Inflammatory macrophage (primary cell): ENCODE measurements at places on chromosomes 4 and X.

- DNase-seq = no peak
Measured at GRCh38 chr4:2354760-2355159, 63.7 kb downstream of the ZFYVE28 start.

DNA sequence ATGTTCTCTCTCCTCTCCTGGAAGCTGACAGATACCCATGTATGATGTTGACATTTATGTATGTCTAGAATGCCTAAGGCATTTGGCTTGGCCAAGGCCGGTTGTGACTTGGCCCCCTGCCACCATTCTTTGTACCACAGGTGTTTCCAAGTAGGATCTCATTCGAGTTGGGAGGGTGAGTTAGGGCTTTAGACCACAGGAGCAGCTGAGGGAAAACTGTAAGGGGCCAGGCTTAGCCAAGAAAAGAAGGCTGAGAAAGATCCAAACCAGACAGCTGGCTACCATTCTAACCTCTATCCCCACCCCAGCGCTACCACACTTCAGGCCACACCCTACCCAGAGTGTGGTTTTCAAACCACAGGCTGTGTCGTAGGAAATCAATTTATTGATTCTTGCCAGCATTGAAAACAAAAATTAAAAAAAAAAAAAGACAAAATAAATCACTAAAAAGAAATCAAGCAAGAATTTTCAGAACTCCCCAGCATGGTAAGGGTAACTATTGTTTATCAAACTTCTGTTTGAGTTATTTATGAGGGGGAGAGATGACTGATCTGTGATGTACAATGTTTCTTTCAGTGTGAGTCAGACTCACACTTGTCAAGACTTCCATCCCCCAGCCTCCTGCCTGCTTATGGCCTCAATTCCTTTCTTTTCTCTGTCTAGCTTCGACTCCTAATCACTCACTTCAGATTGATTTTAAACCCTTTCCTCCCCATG lies 9.9 kb downstream of the TMSB4X start:
- DNase-seq = no peak

GRCh38 chr4:153877898-153878297 lies 89.0 kb upstream of the SFRP2 start:
- no peak for DNase-seq

DNA sequence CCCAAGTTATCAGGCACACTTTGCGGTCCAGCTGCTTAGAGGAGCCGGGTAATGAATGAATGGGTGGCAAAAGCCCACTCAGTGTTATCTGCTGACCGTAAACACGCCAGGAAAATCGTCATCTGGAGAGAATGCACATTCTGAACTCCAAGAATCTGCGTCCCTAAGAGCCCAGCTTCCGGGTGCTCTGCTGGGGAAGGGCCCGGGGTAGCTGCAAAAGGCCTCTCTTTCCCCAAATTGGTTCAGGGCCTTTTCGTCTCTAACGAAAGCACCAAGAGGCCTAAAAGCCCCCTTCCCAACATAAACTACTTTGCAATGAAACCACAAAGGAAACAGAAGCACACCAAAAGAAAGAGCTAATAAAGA lies 1.6 kb upstream of the SFRP2 start:
- DNase-seq = no peak

DNA sequence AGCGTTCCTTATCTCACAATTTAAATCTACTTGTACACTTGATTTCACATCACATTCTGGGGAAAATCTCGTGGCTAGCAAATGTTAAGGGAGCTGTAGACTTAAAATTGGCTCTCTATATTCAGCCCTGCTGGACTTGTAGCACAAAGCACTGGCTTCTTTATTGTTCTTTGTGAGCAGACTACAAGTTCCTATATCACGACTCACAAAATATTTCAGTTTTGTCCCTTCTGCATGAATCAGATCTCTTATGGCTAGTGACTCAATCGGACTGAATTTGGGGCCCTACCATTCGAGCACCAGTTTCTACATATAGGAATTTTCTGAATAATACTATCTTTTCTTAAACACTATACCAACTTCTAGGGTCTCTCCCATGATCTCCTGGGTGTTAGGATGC lies 390.1 kb downstream of the ADAM29 start:
- DNase-seq = no peak

- DNase-seq = no peak
Measured at GRCh38 chrX:42107495-42108488, 184.4 kb upstream of the CASK start.

GRCh38 chrX:145041486-145041885 lies 205.8 kb upstream of the SPANXN1 start:
- DNase-seq = no peak

DNA sequence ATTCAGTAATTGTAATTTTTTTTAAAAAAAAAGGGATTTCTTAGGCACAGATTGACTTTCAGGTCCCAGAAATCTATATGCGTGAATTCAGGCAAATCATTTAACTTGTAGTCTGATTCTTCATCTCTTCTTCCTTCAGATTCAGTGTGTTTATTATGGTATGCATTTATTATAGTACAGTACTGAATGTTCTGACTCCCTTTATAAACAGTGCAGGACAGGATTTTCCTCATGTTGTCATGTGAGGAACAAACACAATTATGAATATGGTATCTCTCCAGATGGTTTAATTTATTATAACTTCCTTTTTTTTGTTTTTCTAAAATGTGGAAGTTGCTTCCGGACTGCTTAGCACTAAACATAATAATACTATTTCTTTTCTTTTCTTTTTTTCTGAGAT lies 54.2 kb downstream of the RPS3A start:
- no peak for DNase-seq

- DNase-seq = no peak
Measured at GRCh38 chr4:148151806-148152205, 290.4 kb downstream of the NR3C2 start.

DNA sequence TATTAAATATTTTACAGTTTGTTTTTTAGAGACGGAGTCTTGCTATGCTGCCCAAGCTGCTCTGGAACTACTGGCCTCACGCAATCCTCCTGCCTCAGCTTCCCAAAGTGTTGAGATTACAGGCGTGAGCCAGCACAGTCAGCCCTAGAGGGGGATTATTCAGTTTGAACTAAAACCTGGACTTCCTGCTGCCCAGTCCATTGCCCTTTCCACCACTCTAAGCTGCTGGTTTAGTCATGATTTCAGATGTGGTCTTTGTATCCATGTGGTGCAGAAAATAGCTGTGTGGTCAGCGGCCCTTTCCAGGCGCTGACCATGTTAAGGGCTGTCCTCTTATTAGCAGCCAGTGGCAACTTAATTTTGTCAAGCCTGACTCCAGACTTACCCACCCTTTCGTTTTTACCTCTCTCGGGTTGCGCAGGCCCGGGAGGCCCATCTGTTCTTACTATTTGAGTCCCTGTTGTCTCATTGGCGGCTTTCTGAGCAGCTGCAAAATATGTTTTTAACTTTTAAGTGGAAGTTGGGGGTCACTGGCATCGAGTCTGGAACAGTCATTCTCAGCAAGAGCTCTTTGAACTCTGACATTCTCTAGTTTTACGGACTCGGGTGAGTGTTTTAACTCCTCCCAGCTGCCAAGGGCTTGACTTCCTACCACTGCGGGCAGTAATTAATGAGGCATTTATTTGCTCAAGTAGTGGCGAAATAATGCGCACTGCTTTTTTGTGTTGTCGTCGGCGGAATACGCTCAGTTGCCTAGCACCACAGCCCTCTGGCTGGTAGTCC lies 773 bp upstream of the VMA21 start:
- DNase-seq = peak; percentile 34

DNA sequence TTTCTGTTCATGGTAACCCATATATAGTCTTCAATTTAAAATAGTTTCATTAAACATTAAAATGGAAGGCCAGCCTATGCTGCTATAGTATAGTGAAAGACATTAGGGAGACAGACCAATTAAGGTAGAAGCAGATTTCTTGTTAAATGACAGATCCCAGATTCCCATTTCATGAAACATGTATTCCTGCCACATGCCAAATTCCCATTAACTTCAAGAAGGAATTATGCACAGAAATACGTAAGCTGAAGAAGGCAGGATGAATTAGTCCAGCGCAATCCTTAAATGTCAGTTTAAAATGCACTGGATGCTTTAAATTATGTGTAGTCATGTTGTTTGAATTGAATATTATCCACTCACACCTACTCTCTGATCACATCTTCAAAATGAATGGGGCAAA lies 424.9 kb downstream of the SH2D1A start:
- DNase-seq = no peak

DNA sequence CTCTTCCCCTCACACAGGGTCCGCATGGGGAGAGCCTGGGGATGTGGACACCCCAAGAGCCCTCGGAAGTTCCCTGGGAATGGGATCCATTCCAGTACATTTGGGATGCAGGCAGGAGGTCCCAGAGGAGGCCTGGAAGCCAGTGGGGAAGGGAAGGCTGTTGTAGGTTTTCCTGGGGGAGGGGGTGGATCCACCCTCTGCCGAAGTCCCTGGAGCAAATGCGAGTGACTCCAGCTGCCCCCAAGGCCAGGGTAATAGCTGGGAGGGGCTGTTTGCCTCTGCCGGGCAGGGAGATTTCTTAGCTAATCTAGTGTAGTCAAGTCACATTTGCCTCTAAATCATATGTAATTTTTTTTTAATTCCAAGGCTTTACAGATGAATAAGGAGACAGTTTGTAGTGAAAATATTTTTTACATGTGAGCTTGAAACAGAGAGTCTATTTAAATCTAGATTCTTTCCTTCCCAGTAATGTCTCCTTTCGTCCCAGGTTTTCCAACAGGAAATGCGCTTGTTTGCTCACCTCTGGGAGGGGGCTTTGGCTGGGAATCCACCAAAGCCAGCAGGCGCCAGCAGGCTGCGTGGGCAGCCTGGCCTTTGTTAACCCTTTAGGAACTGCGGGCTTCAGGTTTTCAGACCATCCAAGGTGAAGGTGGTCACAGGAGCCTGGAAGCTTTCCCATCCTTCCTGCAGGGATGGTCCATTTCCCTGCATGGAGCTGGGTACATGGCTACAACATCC lies 26.8 kb downstream of the SH3TC1 start:
- no peak for DNase-seq

DNA sequence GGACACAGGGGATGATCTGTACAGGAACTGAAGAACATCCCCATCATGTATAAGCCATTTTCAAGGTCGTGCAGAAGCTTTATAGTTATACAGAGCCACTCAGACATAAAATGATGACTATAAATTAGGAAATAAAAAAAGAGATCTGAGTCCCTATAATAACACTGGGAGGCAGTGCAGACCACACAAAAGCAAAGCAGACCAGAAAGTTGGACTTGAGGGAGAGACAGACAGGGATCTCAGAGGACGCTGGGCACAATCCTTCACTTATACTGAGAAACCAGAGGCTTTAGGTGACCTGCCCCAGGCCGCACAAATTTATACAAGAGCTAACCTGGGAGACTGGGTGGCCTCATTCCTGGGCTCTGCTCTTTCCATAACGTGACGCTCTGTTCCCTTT lies 70.5 kb downstream of the HADH start:
- no peak for DNase-seq

DNA sequence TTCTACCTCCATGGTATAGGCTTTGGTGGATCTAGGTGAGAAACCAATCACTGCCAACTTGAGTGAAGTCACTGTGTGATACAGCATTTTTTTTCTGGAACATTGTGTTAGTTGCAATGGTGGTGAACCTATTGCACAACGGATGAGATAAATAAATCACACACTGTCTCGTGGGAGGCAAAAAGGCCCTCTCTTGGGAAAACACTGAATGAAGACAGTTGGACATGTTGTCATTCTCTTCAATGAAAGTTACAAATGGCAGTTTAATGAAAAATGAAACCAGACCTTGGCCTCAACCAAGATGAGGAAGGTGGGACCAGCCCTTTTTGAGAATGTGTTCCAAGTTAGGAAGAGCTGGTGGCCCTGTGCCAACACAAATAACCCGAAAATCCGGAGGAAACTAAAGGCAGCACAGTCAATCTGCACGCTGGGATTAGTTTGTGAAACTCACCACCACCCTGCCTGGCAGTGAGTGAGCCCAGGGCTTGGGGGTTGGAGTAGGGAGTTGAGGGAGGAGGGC lies 5.4 kb upstream of the ADGRG2 start:
- peak; percentile 2 for DNase-seq

- peak; percentile 50 for DNase-seq
Measured at GRCh38 chr4:174631901-174632758, 109.8 kb upstream of the HPGD start.
